Mesothelial cell of epicardium (in vitro differentiated cells): ENCODE measurements at places on chromosomes 5 and 9.
A peak's percentile ranks its signal among the peaks of the same experiment; 100 is the strongest.

DNA sequence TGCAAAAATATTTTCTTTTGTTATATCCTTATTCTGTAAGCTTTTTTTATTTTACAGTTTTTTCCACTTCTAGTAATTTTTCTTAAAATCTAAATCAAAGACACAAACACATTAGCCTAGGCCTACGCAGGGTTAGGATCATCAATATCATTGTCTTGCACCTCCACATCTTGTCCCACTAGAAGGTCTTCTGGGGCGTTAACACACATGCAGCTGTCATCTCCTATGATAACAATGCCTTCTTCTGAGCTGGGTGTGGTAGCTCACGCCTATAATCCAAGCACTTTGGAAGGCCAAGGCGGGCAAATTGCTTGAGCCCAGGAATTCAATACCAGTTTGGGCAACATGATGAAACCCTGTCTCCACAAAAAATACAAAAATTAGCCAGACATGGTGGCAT is 78.9 kb upstream of the LRRC70 start:
- H3K4me3 ChIP-seq = no peak overlapping the region
- H3K36me3 ChIP-seq = peaks cover 9% of the 10 kb centered on the region
- H3K4me1 ChIP-seq = peaks cover 8% of the 10 kb centered on the region

- no peak overlapping the region for H3K4me3 ChIP-seq
- H3K27me3 ChIP-seq = no peaks in the 10 kb centered on the region
- H3K27ac ChIP-seq = no peak overlapping the region
- no peak for DNase-seq
- peaks cover 45% of the 10 kb centered on the region for H3K4me1 ChIP-seq
These were observed 99.9 kb downstream of the MACIR start for GRCh38 chr5:103358305-103358995.

DNA sequence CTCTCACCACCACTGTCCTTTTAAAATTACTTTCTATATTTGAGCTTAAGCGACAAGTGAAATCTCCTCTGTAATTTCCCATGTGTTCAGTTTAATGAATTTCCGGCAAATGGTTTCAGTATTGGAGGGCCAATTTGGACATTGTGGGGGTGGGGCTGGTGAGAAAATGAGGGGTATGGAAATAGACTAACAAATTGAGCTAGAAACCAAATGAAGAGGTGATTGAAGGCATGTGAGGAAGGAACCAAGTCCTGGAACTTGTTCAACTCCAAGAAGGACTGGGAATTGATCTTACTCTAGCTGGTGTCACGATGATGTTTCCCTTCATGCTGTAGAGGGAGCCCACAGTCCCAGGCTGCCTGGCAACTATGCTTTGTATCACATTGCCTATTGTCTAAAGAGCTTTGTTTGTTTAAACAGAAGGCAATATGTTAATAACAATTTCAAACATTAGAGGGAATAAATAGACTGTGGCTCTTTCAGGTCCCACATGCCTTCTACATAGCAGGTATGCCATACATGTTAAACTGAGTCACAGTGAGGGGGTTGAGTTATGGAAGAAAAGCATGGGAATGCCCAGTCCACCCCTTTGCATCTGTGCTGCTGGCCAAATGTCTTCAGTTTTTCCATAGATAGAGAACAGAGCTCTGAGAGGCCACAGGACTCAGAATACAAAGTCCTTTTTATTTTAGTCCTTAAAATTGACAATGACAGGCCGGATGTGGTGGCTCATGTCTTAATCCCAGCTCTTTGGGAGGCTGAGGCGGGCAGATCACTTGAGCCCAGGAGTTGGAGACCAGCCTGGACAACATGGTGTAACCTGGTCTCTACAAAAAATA is 25.0 kb upstream of the MATR3 start:
- H3K4me1 ChIP-seq = peaks cover 19% of the 10 kb centered on the region
- H3K36me3 ChIP-seq = no peaks in the 10 kb centered on the region
- no peaks in the 10 kb centered on the region for H3K27me3 ChIP-seq
- H3K27ac ChIP-seq = no peak overlapping the region
- DNase-seq = no peak

GRCh38 chr5:156314416-156314815 is 12.5 kb upstream of the SGCD start:
- no peaks in the 10 kb centered on the region for H3K27me3 ChIP-seq
- no peaks in the 10 kb centered on the region for H3K36me3 ChIP-seq
- H3K27ac ChIP-seq = no peak overlapping the region
- no peaks in the 10 kb centered on the region for H3K4me1 ChIP-seq
- H3K4me3 ChIP-seq = no peak overlapping the region

DNA sequence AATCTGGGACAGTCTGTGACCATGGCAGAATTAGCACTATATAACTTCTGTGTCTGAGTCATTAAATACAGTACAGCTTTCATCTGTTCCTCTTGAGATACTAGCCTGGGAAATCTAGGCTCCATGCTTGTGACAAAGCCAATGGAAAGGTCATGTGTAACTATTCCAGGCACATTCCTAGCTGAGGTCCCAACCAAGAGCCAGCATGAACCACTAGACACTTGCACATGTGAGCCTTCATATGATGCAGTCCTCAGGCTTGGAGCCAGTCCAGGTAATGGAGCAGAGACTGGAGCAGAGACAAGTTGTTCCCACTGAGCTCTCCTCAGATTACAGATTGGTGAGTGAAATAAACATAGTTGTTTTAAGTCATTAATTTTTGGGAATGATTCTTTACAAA is 412.4 kb upstream of the ZNF462 start:
- H3K36me3 ChIP-seq = no peaks in the 10 kb centered on the region
- peaks cover 25% of the 10 kb centered on the region for H3K4me1 ChIP-seq
- H3K4me3 ChIP-seq = no peak overlapping the region
- H3K27ac ChIP-seq = no peak overlapping the region
- H3K27me3 ChIP-seq = no peaks in the 10 kb centered on the region

DNA sequence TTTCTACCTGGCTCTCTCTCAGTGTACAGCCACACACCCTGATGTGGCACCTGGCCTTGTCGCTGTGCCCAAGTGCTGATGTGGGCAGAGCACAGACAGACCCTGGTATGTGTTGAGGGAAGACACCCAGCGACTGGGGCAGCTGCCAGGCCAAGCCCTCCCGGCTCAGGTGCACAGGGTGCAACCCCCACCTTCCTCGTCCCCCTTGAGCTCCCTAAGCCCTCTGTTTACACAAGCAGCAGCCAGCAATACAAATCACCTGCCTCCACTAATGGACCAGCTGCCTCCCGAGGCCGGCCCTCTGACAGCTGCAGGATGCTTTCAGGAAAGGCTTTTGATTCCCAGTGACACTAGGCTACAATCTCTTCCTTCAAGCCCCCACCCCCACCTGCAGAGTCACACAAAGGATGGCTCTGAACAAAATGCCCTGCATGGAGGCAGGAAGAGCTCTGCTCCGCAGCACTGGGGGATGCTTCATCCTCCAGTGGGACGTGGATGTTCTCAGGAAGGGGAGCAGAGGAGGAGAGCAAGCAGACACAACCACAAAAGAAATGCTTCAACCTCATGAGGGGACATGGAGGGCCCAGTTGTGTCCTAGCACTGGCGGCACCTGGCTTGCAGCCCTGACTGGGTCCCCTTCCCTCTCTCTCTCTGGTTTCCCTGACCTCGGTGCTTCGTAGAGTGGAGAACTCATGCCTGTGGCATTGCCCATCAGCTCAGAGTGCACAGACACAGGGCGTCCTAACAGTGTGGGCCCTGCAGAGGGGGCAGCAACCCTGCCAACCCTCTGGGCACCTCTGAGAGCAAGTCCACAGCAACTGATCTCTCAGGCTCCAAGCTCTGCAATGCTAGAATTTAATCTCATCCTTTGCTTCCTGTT is 140.8 kb downstream of the BARX1 start:
- peaks cover 31% of the 10 kb centered on the region for H3K4me1 ChIP-seq
- DNase-seq = no peak
- H3K4me3 ChIP-seq = no peak overlapping the region
- H3K36me3 ChIP-seq = no peaks in the 10 kb centered on the region
- H3K27ac ChIP-seq = no peak overlapping the region

- no peak for DNase-seq
- H3K4me1 ChIP-seq = peaks cover 10% of the 10 kb centered on the region
- H3K27me3 ChIP-seq = peaks cover 3% of the 10 kb centered on the region
- H3K27ac ChIP-seq = no peak overlapping the region
- no peaks in the 10 kb centered on the region for H3K36me3 ChIP-seq
- no peak overlapping the region for H3K4me3 ChIP-seq
These were observed 257.8 kb downstream of the FSTL4 start for GRCh38 chr5:133354323-133355185.

- peaks cover 18% of the 10 kb centered on the region for H3K4me1 ChIP-seq
- no peak for DNase-seq
- no peaks in the 10 kb centered on the region for H3K27me3 ChIP-seq
These were observed 50.8 kb downstream of the FXN start for GRCh38 chr9:69086312-69086711.

GRCh38 chr5:135944967-135945560 is 9.7 kb downstream of the LECT2 start:
- no peak overlapping the region for H3K4me3 ChIP-seq
- no peaks in the 10 kb centered on the region for H3K36me3 ChIP-seq
- DNase-seq = peak; percentile 49
- no peak overlapping the region for H3K27ac ChIP-seq

DNA sequence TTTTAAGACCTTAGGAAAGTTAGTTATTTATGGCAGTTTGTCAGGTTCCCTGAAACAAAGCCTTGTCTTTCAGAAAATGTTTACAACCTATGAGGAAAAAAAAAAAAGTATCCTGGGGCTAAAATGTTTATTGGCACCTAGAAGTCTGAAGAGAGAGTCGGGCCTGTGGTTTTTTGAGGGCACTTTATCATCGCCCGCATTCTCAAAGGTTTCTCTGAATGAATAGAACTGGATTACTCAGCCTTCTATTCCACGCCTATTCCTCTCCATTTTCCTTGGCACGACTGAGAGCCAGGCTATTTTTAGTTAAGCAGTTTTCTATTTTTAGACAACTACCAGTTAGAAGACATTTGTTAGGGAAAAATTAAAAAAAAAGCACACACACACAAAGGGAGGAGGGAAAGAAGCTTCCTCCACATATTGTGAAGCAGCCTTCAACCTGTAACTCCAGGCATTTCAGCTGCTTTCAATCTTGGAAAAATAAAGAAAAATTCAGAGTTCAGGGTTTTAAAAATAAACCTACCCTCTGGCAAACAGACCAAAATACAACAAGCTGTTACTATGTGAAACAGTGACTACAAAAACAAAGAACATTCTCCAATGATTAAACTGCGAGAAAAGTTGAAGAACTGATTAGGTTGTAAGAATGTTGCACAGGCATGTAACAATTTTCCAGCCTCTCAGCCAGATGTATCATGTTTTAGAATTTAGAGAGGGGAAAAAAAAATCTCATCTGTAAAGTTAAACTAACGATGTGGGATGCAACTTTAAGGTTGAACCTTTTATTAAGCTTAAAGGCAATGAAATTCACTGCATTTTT is 97.0 kb downstream of the MEF2C start:
- H3K4me3 ChIP-seq = peak overlapping the region; percentile 43
- peaks cover 30% of the 10 kb centered on the region for H3K4me1 ChIP-seq
- peak overlapping the region; percentile 94 for H3K27ac ChIP-seq
- H3K36me3 ChIP-seq = no peaks in the 10 kb centered on the region

DNA sequence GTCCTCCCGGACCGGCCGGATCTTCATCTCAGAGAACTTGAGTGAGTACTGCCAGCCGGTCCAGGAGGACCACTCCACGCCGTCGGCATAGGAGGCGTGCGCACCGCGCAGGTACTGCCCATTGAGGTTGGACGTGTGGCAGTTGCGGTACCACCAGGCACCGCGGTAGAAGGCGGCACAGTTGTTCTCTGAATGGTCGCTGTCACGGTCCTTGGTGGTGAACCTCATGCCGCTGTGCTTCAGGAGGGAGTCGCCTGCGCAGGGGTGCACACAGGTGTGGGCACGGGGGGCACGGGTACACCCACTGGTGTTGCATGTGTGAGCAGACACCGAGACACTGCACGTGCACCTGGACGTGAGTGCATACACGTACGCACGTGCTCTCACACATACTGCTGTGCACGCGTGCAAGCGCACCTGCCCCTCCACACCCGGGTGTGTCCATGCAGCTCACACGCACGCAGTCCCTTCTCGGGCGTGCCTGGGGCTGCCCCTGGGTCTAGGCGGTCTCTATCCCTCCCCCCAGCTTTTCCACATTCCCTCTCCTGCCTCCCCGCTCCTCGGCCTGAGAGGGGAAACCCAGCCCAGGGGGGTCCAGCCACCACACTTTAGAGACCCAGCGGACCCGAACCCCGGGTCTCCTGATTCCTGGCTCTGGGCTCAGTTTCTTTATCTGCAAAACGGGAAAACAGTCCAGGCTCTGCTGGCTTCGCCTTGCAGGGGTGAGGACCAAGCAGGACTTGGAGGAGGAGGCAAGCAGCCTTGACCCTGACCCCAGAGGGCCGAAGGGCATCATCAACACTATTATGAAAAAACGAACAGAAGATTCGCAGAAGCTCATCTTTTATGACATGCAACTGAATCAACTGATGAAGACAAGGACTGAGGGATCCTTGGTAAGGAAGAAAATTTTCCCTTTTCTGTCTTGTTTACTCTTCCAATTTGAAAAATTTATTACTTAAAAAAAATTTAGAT is 7.7 kb upstream of the QRFP start:
- peaks cover 6% of the 10 kb centered on the region for H3K27me3 ChIP-seq
- peaks cover 8% of the 10 kb centered on the region for H3K4me1 ChIP-seq
- H3K4me3 ChIP-seq = no peak overlapping the region
- H3K27ac ChIP-seq = no peak overlapping the region
- H3K36me3 ChIP-seq = no peaks in the 10 kb centered on the region
- no peak for DNase-seq

- H3K27ac ChIP-seq = no peak overlapping the region
- peaks cover 6% of the 10 kb centered on the region for H3K4me1 ChIP-seq
- no peak for DNase-seq
- H3K4me3 ChIP-seq = no peak overlapping the region
- H3K36me3 ChIP-seq = no peaks in the 10 kb centered on the region
These were observed 262.4 kb upstream of the KIF2A start for GRCh38 chr5:62043289-62044280.

GRCh38 chr9:119372951-119373350 is 3.7 kb upstream of the BRINP1 start:
- DNase-seq = no peak
- H3K27me3 ChIP-seq = peaks cover 80% of the 10 kb centered on the region
- peaks cover 12% of the 10 kb centered on the region for H3K4me1 ChIP-seq
- H3K4me3 ChIP-seq = no peak overlapping the region
- H3K36me3 ChIP-seq = no peaks in the 10 kb centered on the region
- H3K27ac ChIP-seq = no peak overlapping the region

DNA sequence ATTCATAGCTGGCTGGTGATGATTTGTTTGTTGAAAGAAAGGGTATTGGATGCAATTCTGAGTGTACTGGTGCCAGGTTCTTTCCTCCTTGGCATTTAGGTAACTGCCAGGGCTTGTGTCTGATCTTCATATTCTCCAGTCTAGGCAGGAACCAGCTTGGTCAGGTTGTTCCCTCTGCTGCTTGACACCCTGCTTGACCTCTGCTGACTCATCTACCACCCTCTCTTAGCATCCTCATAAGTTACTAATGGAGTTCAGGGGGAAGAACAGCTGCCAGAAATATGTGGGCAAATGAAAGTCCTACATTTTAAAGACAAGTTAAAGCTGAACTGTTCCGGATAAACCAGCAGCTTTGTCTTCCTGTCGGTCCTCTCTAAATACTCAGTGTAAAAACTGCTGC is 116.1 kb upstream of the TNC start:
- no peak overlapping the region for H3K4me3 ChIP-seq
- no peak overlapping the region for H3K27ac ChIP-seq
- peaks cover 1% of the 10 kb centered on the region for H3K36me3 ChIP-seq
- no peaks in the 10 kb centered on the region for H3K27me3 ChIP-seq
